ENCODE measurements at places on chromosomes 7 and 10. TPM values are rescaled to one million over a fixed set of nuclear protein-coding genes. Genes with fewer than 3 reads are reported as not detected.

Gene EPDR1
- total RNA-seq = 11.4 TPM

Gene FKBP6
- not detected for total RNA-seq

Gene ZNF282
- total RNA-seq = 19.8 TPM

Gene CPA1
- total RNA-seq = not detected

Gene PTPN12
- total RNA-seq = 37.8 TPM

Gene CHCHD3
- total RNA-seq = 40.1 TPM

Gene PTPN20
- total RNA-seq = 0.08 TPM

Gene KLLN
- total RNA-seq = 0.78 TPM

Gene SGCE
- 59.2 TPM for total RNA-seq

Gene CALML3
- total RNA-seq = not detected

Gene OIT3
- total RNA-seq = not detected

Gene MUC12
- total RNA-seq = not detected

Gene ZC3HAV1
- total RNA-seq = 29.5 TPM

Gene WDFY4
- total RNA-seq = not detected

Gene EVX1
- total RNA-seq = not detected

Gene AGR2
- not detected for total RNA-seq

Gene SPDYE2
- not detected for total RNA-seq

Gene FAM131B
- 3.9 TPM for total RNA-seq

Gene VWDE
- total RNA-seq = 0.13 TPM

Gene FFAR4
- not detected for total RNA-seq

Gene FAM221A
- 2.1 TPM for total RNA-seq

Gene TSPAN13
- total RNA-seq = 33.0 TPM

Gene EXOC6
- 2.7 TPM for total RNA-seq

Gene SEMA3D
- 1.6 TPM for total RNA-seq

Gene CLDN4
- total RNA-seq = 3.2 TPM

Gene INA
- total RNA-seq = 1.1 TPM

Gene GIMAP1
- under 0.01 TPM for total RNA-seq

Gene RAB11FIP2
- 9.2 TPM for total RNA-seq

Gene MEOX2
- total RNA-seq = 0.13 TPM

Gene TSPAN12
- 27.5 TPM for total RNA-seq

Gene PLAU
- total RNA-seq = 449 TPM

Gene ADCY1
- 0.16 TPM for total RNA-seq

Gene AEBP1
- 84.2 TPM for total RNA-seq

Gene ASB10
- not detected for total RNA-seq

Gene GRID2IP
- not detected for total RNA-seq

Gene OR13A1
- 0.08 TPM for total RNA-seq

Gene SCIN
- total RNA-seq = 0.26 TPM

Gene DPP6
- not detected for total RNA-seq

Gene SUN3
- total RNA-seq = not detected

Gene NPC1L1
- 0.24 TPM for total RNA-seq

Gene CTAGE15
- 0.64 TPM for total RNA-seq

Gene GRIFIN
- not detected for total RNA-seq

Gene DKK1
- 5.9 TPM for total RNA-seq

Gene PON3
- total RNA-seq = not detected

Gene GPR26
- not detected for total RNA-seq

Gene SLC13A4
- total RNA-seq = not detected

Gene RAMP3
- not detected for total RNA-seq

Gene BMPR1A
- total RNA-seq = 18.1 TPM

Gene ASZ1
- total RNA-seq = 0.24 TPM

Gene CALHM1
- not detected for total RNA-seq

Gene SPAM1
- not detected for total RNA-seq

Gene PCLO
- 0.96 TPM for total RNA-seq

Gene TEX47
- total RNA-seq = not detected

Gene SVOPL
- not detected for total RNA-seq

Gene SFRP5
- total RNA-seq = not detected

Gene OPN1SW
- total RNA-seq = not detected

Gene SCART1
- 1.4 TPM for total RNA-seq

Gene CCZ1
- total RNA-seq = 72.9 TPM

Gene EPO
- total RNA-seq = 0.48 TPM
